ENCODE measurements at places on chromosomes 6 and 20. TPM values are rescaled to one million over a fixed set of nuclear protein-coding genes. Genes with fewer than 3 reads are reported as not detected.
A peak's percentile ranks its signal among the peaks of the same experiment; 100 is the strongest.

The DEF6 gene
- 209 TPM for total RNA-seq

The SNHG17 gene
- total RNA-seq: 94.1 TPM

The HCRTR2 gene
- total RNA-seq: not detected

The OLIG3 gene
- not detected for total RNA-seq

The SERPINB6 gene
- 11.9 TPM for total RNA-seq

- no peaks in the 10 kb centered on the region for H3K36me3 ChIP-seq
- no peak overlapping the region for H3K4me3 ChIP-seq
- H3K27me3 ChIP-seq: peaks cover 13% of the 10 kb centered on the region
- no peak for DNase-seq
Measured at GRCh38 chr20:31962761-31963160, 5.2 kb upstream of the XKR7 start.

DNA sequence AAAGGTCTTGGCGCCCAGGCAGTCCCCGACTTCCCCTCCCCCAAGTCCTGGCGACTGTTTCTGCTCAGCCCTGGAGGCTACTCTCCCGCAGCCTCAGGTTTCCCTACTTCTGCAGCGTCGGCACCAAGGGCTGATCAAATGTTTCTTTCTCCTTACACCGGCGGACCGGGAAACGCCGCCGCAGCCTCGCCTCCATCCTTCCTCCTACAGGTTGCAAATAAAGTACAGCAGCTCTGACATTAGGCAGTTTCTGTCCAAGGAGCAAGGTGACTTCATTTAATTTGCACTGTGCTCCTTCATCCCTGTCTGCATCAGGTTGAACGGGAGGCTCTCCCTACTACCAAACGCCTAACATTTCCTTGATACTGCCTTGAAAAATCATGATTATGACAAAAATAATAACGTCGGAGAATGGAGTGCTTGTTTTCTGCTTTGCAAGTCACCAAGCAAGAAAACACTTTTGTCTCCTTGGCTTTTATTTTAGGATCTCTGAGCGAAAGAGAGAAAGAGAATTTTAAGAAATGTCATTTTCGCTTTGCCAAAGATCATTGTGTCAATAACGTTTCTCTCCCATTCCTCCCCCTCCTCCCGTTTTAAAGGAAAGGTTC, 1.0 kb downstream of the CLIC5 start:
- peak overlapping the region; percentile 72 for H3K4me3 ChIP-seq
- no peaks in the 10 kb centered on the region for H3K27me3 ChIP-seq
- no peaks in the 10 kb centered on the region for H3K36me3 ChIP-seq
- H3K4me1 ChIP-seq: peaks cover 43% of the 10 kb centered on the region
- H3K27ac ChIP-seq: peak overlapping the region; percentile 44

The ANGPT4 gene
- total RNA-seq: not detected

The PGC gene
- not detected for total RNA-seq

- no peak overlapping the region for H3K4me3 ChIP-seq
- H3K36me3 ChIP-seq: no peaks in the 10 kb centered on the region
- no peak overlapping the region for H3K27ac ChIP-seq
- no peak for DNase-seq
- no peaks in the 10 kb centered on the region for H3K4me1 ChIP-seq
Measured at GRCh38 chr20:63343460-63344445, 17.4 kb downstream of the CHRNA4 start.

DNA sequence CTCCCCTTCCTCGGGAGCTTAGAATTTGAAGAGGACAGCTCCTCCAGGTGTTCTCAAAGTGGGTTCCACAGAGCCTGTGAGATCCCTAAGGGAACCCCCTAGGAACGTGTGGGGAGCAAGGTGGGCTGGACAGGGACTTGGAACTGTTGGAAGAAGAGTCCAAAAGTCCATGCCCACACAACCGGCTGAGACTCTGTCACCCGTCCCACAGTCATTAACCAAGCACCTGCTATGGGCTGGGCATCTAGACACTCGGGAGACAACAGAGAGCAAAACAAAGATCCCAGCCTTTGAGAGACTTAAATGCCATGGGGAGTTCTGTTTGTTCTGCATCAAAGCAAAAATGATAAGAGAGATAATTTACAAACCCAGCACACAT, 51.9 kb upstream of the SAYSD1 start:
- no peaks in the 10 kb centered on the region for H3K36me3 ChIP-seq
- no peak overlapping the region for H3K27ac ChIP-seq
- no peak for DNase-seq
- H3K27me3 ChIP-seq: no peaks in the 10 kb centered on the region
- no peak overlapping the region for H3K4me3 ChIP-seq

The MYT1 gene
- total RNA-seq: not detected
